Hematopoietic multipotent progenitor cell treated with erythropoietin and hydrocortisone succinate and interleukin-3 and kit ligand, for 17 days (in vitro differentiated cells): ENCODE measurements at places on chromosomes 2 and 18.

DNA sequence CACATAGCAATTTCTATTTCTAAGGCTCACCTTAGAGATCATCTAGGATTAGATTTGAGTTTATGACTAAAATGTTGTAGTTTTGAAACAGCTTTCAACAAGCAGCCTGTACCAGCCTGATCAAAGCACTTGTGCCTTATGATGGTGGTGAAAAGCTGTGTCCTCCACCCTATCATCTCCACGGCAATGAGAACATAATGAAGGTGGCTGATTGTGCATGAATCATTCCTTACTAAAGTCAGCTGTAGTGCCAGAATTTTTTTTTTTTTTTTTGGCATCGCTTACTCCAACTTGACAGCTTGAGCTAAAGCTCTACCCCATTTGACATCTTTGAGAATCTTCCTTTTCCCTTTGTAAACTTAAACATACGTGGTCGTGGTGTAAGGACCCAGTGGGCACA is 86.0 kb downstream of the DCC start:
- DNase-seq: no peak

- no peak for DNase-seq
These were observed 263.8 kb upstream of the ATP5MC3 start for GRCh38 chr2:175445281-175445680.

DNA sequence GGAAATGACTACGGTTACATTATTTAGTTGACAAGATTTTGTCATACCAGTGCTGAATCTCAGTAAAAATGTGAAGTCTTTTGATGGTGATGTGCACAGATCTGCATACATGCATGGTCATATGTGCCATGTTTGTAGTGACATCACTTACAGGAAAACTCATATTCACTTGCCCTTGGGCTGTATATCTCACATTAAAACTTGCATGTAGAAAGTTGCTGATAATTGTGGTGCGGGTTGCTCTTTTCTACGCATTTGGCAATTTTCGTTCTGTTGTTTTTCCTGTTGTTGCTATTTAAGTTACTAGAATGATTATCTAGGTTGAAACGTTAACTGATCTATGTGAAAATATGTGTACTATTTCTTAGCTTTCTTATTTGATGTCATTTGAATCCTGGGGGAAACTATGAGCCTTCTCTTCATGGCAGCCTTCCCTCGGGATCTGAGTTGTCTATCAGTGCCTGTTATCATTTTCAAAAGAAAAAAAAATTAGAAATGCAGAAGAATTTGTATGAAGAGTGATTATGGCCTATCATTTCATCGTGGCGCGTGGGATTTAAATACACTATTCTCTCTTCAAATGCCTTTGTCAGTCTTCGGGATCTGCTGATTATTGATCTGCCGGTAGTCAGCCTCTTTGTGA is 296.6 kb downstream of the TMX3 start:
- no peak for DNase-seq

DNA sequence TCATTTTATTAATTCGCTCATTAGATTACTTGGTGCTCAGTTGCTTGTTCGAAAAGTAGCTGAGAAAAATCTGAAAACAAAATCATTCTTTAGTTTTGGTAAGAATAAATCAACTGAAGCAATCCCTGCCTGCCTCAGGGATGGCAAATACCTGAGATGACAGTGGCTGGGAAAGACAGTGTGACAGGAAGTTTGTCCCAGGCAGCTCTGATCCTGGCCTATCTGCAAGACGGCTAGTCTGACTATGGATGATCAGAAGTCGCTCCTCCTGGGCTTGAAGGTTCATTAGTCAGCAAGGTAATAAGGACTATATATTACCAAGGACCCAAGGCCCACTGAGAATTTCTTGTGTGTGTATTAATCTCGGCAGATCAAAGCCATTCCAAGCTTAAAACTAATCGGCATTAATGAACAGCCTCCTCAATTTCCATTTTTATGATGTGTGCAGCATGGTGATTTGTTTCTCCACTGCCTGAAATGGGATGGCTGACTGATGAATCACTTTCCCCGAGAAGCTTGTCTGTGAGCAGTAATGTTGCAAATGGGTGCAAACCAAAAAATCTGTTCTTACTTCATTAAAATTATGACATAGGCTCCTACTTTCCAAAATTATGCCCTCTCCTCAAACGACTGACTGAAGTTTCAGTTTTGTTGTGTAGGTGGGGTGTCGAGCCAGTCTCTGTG is 199.9 kb downstream of the ACTR3 start:
- DNase-seq: no peak

DNA sequence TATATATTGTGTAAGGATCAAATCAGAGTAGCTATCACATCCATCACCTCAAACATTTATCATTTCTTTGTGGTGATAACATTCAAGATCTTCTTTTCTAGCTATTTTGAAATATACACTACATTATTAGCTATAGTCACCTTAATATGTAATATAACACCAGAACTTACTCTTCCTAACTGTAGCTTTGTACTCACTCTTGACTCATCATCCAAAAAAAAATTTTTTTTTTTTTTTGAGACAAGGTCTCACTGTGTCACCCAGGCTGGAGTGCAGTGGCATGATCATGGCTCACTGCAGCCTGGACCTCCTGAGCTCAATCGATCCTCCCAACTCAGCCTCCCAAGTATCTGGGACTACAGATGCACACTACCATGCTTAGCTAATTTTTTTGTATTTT is 153.3 kb downstream of the EML6 start:
- no peak for DNase-seq

GRCh38 chr18:79647307-79647706 is 32.3 kb upstream of the CTDP1 start:
- no peak for DNase-seq

GRCh38 chr2:205014201-205014600 is 468.9 kb downstream of the PARD3B start:
- DNase-seq: no peak

DNA sequence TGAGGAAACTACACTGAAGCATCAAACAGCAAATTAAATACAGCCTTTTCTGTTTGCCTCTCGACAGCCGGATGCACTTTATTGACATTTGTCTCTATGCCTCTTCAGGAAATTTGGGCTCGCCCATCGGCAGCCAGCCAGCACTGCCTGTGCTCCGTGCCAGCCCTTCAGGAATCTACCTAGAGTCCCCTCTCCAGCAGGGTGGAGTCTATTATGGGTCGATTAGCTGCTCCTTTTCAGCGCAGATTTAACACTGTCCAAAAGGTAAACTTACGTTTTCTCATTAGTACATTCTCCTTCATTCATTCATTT is 91.5 kb downstream of the MYCN start:
- no peak for DNase-seq

DNA sequence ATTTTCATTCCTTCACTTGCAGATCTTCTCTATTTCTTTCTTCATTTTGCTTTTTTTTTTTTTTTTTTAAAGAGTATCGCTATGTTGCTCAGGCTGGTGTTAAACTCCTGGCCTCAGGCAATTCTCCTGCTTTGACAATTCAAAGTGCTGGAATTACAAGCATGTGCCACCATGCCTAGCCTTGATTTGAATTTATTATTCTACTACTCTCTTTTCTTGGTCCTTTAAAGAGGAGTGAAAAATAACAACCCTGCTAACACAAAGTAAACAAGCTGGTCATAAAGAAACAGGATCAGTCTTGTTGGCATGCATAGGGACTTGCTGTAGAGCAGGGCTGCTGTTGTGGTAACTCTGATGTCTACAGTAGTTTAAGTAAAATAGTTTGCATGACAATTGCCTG is 1615.3 kb upstream of the ZEB2 start:
- no peak for DNase-seq

- DNase-seq: peak; percentile 2
These were observed 1648.9 kb upstream of the TMEFF2 start for GRCh38 chr2:193843675-193844074.

DNA sequence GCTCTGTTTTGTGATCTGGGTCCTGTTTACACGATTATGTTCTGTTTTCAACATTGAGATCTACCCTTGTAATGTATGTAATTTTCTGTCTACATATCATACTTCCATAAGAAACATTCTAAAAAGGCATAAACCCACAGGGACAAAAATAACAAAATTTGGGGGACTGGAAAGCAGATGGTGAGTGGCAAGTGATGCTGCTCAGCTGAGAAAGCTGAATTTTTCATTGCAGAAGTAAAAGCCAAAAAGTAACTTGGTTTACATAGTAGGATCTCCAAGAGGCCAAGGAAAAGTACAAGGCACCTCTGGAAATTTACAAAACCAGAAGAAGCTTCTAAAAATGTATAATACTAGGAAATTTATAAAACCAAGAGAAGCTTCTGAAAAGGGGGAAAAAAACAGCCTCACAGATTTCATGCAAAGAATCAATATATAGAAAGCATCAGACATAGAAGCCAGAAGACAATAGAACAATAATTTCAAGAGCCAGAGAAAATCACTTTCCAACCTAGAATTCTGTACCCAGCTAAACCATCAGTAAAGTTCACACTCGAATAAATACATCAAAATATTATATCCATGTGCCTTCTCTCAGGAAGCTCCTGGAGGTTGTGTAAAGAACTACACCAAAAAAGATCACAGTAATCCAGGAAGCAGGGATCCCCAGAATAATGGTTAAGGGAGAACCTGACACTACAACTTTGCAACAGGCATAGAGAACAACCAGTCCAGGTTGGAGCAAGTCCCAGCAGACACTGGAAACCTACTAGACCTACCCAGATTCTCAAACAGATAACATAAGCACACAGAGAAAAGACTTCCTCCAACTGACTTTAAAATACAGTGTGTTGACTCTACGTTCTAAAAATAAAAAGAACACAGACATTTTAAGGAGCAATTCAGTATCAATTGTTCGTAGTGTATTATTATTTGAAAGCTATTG is 401.7 kb upstream of the HS6ST1 start:
- DNase-seq: no peak

GRCh38 chr2:183162362-183162761 is 38.1 kb downstream of the NUP35 start:
- no peak for DNase-seq

DNA sequence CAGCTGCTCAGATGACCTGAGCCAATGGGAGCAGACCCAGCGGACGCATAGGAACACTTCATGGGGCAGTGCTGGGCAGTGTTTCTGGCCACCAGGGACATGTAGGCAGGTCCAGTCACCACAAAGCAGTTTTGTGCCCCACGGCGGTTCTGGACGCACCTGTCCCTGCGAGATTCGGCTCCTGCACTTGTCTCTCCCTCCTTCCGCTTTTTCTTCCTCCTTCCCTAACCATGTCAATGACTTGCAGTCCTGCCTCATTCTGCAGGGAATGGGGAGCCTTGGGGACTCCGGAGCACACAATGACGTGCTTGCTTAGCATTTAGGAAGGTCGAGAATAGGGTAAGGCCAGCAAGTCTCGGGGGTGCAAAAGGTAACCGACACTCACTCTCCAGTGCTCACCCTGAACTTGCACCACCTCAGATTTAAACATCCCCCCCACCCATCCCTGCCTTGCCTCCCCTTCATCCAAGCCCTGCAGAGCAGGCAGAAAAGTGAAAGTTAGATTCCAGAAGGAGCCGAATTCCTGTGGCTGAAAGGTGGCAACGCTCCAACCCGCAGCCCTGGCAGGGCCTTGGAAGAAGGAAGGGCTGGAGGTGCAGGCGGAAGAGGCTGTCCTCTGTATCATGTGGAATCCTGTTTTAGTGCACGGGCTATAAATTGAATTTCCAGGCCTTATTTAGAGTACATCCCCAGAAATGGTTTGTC is 40.5 kb upstream of the ATG16L1 start:
- DNase-seq: no peak

GRCh38 chr18:55244546-55244945 is 285.3 kb upstream of the CCDC68 start:
- DNase-seq: no peak
